Fibroblast of upper back skin (primary cell): ENCODE measurements at places on chromosomes 6 and 20.

- DNase-seq, result no peak
Observed at GRCh38 chr20:57967364-57967763, 257.5 kb upstream of the PMEPA1 start.

DNA sequence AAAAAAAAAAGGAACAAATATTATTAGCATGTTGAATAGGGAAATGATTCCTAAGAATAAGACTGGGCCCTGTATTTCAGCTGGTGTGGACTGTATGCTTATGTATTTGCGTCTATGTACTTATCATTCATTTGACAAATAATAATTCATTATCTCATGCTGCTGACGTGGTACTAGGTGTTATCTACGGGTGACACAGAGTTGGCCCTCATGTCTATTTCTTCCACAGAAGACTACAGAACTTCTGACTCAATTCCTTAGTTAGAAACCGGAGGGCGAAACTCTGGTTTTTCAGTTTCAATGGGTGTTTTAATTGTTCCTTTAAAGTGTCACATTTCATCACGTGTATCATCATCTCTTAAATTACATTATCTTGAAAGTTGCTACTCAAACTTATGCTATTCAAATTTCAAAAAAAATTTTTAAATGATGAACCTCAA is 305.9 kb downstream of the CLIC5 start:
- no peak for DNase-seq

DNA sequence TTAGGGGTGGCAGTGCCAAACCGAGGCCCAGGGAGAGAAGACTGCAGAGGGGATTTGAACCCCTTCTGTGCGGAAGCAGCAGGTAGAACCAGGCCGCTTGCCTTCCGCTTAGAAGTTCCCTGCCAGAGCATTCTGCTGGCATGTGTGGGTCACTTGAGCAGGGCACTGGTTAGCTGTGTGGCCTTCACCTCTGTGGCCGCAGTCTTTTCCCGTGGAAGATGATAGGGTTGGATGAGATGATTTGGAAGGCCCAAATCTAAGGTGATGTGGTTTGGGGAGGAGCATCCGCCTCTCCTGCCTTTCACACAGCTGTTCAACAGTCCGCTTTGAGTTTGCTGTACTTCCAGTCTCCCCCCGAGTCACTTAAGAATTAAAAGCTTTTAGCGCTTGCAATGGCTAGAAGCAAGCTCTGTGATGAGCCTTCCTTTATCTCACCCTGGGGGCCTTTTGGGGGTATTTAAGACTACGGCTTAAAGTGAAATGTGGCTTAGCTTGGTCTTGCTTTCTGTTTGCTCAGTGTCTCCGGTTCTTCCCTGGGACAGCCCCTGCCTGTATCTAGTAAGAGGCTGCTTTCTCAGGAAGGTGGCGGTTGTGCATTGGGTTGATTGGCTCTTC is 743 bp downstream of the CMTR1 start:
- DNase-seq, result no peak

- no peak for DNase-seq
Observed at GRCh38 chr20:13856354-13856753, 71.5 kb downstream of the NDUFAF5 start.

DNA sequence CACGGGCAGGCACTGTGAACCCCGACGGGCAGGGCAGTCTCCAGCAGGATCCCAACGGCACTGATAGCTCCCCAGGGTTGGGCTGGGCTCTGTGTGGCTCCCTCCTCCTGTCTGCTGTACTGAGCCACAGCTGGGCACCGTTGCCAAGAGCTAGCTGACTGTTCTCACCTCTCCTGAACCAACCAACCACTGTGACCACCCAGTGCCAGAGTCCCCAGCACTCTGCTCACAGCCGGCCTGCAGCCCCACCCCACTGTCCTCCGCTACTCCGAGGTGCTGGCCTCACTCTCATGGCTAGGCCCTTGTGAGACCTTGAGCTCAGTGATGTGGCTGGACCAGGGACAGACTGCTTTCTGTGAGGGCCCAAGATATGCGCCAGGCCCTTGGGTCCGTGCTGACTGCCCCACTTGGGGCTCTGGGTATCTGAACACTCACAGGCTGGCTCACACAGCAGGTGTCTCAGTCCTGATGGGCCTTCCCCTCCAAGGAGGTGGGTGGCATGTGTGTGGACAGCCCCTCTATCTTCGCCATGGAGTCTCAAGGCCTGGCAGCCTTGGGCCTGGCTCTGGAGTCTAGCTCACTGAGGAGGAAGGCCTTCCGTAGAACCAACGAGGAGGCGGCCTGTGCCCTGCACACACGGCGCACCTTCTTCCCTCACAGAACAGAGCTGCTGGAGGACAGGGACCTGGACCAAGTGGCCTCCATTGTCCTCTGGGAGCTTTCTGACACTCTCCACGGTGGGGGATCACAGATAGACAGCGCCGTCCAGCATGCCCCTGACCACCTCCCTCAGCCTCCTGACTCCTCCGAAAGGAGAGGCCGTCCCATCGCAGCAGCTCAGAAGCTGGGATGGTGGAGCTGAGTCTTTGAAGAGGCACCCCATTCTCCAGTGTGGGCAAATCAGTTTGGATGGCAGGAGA is 53.5 kb downstream of the TCP11 start:
- DNase-seq, result no peak

DNA sequence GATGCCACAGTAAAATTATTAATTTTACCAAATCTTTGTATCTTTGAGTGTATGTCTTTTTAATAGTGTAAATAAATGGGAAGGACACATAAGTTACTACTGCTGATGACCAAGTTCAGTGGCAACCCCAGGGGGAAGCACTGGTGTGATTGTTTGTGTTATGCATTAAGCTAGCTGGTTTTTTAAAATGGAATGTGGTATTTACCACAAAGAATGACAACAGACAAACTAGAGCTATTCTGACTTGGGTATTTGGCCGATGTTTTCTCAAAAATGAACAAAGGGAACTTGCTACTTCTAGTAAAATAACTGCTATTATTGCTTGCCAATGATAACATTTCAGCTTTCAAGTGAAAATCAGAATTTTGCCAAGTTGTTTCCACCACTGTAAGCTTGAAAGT is 2.9 kb downstream of the FNDC1 start:
- DNase-seq, result peak; percentile 58

DNA sequence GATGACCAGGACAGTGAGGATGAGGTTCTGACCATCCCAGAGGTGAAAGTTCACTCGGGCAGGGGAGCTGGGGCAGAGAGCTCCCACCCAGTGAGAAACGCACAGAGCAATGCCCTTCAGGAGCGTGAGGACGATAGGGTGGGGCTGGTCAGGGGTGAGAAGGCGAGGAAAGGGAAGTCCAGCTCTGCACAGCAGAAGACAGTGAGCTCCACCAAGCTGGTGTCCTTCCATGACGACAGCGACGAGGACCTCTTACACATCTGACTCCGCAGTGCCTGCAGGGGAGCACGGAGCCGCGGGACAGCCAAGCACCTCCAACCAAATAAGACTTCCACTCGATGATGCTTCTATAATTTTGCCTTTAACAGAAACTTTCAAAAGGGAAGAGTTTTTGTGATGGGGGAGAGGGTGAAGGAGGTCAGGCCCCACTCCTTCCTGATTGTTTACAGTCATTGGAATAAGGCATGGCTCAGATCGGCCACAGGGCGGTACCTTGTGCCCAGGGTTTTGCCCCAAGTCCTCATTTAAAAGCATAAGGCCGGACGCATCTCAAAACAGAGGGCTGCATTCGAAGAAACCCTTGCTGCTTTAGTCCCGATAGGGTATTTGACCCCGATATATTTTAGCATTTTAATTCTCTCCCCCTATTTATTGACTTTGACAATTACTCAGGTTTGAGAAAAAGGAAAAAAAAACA is 16.6 kb upstream of the SLC22A1 start:
- DNase-seq, result no peak

DNA sequence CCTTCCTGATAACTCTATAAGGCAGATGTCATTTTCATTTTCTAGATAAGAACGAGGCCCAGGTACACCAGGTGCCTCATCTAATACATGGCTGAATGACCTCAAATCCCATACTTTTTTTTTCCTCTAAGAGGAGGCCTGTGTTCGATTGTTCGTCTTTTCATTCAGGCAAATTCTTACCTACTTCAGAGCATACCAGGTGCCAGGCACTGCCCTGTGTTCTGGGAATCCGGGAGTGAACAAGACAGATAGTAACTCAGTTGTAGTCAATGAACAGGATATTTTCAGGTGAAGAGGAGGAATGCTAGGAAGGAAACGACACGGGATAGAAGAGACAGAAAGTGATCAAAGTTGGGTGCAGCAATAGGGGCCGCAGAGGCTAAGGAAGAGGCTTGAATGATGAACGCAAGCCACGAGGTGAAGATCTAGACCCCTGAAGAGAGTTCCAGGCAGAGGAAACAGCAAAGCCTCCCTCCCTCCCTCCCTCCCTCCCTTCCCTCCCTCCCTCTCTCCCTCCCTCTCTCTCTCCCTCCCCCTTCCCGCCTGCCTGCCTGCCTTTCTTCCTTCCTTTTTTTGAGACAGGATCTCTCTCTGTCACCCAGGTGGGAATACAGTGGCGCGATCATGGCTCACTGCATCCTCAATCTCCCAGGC is 150.1 kb upstream of the ZNF217 start:
- no peak for DNase-seq

GRCh38 chr6:41049521-41049920 is 3.5 kb upstream of the APOBEC2 start:
- peak; percentile 14 for DNase-seq

- no peak for DNase-seq
Observed at GRCh38 chr6:37983720-37984501, 164.4 kb downstream of the ZFAND3 start.

DNA sequence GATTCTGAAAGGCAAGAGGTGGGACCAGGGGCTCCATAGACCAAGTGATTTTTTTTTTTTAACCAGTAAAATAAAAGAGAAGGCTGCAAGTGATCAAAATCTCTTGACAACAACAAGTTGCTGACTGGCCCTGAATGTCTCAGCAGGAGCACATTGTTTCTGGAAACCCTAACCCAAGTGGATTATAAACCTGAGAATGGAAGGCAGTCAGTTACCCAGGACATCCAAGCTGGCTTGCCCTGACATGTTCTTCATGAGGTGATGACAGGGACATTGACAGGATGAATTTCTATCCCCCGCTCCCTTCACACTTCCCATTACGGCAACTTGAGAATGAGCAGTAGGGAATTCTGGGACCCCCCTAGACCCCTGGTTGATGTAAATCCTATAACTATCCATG is 49.6 kb upstream of the RIPOR2 start:
- no peak for DNase-seq

DNA sequence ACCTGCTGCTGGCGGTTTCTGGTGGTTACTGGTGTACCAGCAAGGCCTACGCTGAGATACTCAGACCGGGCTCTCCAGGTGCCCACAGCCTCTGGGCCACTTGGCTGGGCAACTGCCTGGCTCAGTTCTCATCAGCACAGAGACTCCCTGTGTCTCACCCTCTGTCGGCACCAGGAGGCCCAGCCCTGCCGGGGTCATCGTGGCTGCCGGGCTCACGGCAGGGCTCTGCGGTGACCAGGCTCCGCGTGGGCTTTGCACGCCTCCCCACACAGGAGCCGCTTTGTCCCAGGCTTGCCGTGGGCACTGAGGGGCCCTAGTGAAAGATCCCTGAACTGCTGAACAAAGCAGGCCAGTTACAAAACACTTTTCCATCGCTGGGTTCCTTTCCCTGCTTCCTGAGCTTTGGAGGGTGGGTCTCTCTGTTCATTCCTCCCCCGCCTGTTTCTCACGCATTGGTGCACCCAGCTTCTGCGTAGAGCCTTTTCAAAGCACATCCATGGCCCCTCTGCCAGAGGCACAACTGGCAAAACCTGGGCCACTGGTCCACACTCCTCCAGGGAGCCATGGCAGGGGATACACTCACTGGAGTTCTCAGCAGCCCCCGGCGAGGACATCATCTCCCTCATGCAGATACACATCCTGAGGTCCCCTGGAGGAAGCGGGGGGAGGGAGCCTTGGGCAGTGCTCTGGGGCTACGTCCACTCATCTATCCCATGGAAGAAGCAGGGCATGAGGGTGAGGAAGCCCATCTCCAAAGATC is 117.0 kb downstream of the NFATC2 start:
- DNase-seq, result no peak

- no peak for DNase-seq
Observed at GRCh38 chr6:70954750-70955149, 2.1 kb downstream of the B3GAT2 start.

DNA sequence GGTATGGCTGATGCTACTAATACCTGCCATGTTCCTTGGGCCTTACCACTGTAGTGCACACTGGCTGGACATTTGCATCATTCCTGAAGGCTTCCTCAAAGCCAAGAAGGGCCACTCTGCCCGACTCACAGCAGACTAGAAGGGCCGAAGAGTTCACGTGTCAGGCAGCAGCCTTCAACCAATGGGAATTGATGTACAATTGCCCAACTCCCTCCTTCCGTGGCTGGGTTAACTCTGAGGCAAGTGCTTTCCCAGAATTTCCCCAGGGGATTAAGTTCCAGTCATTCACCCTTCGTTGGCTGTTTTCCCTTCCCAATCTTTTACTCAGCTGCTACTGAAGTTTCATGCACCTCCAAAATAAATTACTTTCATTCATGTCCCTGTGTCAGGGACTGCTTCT is 29.8 kb downstream of the PSMB9 start:
- DNase-seq, result peak; percentile 60

DNA sequence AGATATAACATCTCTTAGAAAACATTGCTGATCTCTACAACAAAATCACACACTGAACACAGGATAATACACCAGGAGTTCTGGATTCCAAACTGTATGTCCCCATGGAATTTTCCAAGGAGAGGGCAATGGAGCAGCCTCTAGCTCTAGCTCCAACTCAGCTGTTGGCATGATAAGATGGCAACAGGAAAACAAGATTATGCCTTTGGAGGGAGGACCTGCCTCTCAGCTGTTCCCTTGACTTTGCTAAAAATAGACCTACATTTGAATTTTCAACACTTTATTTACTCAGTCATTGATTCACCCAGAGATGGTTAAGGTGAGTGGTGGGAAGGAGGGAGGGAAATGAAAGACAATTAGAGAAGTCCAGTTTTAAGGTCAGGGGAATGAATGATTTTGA is 246.7 kb downstream of the ALDH8A1 start:
- no peak for DNase-seq

DNA sequence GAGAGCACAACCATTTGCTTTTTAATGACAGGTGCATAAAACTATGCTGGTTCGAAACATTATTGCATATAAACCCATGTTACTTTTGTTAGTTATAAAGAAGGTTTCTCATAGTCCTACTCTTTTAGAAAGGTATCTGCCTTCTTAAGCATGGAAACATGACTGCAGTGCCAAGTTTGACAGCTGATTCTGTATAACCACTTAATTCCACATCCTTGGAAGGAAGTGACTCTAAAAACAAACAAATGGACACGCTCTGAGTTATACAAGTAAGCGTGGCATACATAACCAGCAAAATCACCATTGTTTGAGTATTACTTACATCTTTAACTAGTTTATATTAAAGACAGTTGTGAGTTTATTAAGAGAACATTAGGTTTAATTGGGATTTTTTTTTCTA is 125.0 kb upstream of the HDGFL1 start:
- no peak for DNase-seq

DNA sequence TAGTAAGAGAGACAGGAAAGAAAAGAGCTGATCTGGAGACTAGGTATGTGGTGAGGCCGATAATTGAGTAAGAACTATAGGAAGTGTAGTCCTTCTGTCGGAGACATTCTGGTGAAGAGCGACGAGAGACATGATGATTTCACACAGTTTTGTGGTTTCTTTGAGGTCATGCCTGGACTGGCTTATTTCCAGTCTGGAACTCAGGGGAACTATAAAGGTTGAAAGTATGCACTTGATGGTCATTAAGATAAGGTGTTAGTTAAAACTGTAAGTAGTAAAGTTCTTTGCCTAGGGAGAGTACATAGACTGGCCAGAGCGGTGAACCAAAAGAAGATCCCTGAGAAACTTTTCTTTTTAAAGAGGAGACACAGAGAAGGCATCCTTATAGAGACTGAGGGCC is 68.8 kb downstream of the RFX6 start:
- peak; percentile 6 for DNase-seq

GRCh38 chr6:111381728-111382127 is 101.3 kb downstream of the REV3L start:
- DNase-seq, result no peak
